ENCODE measurements at places on chromosomes 13 and 19.

- peak; percentile 21 for DNase-seq
Measured at GRCh38 chr13:41897126-41897525, 63.8 kb downstream of the VWA8 start.

DNA sequence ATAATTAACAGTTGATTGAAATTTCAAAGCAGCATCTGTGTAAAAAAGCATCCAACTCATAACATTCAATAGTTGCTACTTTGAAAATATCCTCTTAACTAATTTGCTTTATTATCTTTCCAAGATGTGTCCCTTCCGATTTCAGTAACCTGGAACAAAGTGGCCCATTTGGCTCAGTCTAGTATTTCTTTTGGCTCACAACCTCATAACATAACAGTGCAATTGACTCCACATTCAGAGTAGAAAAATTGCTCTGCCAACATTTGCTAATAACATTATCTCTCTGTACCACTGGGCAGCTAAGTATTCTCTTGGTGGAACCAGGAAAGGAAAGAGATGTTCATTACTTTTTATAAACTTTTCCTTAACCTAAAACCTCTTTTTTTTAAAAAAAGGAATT lies 571.1 kb upstream of the ARGLU1 start:
- no peak for DNase-seq

DNA sequence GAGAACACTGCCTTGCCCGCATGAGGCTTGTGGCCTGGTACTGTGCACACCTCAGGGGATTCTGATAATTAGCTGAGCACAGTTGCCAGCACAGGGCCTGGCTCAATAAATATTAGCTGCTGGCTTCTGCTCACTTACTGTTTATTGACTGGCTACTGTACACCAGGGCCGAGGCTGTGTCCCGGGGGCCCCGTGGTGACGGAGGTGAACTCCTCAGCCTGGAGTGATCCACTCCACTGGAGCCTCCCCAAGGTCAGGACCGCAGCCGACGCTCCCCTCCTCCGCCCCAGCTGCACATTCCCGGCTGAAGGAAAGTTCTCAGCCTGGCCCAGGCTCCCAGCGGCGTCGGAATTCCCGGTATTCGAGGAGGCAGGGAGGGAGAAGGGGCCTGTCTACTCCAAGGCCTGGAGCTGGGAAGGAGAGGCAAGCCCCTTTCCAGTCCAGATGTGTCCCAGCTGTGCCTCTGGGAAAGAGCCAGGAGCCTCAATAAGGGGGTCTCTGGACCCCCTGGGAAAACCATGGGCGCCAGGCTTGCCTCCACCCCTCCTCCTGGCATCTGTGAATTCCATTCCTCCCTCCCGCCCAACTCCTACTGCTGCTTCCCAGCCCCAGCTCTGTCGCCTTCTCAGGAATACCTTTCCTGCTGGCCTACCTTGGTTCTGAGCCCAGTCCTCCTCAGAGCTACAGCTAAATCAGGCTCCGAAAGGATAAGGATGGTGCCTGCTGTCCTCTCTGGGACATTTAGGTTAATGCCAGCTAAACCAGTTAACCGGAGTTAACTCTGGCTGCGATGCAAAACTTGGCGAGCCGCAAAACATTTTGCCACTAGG lies 7.3 kb downstream of the RPS16 start:
- DNase-seq, result peak; percentile 89

DNA sequence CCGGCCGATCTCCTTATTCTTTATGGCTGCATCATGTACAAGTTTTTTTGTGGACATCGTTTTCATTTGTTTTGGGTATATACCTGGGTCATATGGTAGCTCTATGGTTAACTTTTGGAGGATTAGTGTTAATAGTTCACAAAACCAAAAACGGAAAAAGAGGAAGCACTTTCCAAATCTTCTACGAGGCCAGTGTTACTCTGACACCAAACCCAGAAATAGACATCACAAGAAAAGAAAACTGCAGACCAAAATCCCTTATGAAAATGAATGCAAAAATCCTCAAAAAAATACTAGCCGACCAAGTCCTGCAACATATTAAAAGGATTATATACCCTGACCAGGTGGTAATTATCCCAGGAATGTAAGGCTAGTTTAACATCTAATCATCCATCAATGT lies 29.8 kb downstream of the ADGRE2 start:
- no peak for DNase-seq

GRCh38 chr19:39064405-39064804 lies 19.8 kb upstream of the ACP7 start:
- no peak for DNase-seq

GRCh38 chr19:18493440-18494266 lies 28.2 kb downstream of the ELL start:
- DNase-seq, result no peak

GRCh38 chr13:36344886-36345437 lies 1.2 kb downstream of the SPART start:
- peak; percentile 38 for DNase-seq

DNA sequence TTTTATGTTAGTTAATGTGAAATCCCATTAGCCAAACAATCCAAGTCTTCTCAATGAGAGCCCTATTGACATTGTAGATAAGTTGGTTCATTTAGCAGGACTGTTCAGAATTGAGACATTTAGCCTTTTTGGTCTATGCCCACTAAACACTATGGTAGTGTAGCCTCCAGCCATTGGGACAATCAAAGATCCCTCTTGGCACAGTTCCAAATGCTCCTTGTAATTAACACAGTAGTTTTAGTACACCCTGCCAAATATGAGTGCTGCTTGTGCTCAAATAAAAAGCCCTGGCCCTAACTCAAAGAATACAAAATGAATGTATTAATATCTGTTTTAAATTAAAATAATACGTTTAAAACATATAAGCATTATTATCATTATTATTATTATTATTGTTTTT lies 15.4 kb upstream of the FAM216B start:
- DNase-seq, result no peak

GRCh38 chr13:32001154-32001768 lies 30.3 kb upstream of the FRY start:
- DNase-seq, result peak; percentile 58

- no peak for DNase-seq
Measured at GRCh38 chr13:28421676-28422410, 73.1 kb downstream of the FLT1 start.

DNA sequence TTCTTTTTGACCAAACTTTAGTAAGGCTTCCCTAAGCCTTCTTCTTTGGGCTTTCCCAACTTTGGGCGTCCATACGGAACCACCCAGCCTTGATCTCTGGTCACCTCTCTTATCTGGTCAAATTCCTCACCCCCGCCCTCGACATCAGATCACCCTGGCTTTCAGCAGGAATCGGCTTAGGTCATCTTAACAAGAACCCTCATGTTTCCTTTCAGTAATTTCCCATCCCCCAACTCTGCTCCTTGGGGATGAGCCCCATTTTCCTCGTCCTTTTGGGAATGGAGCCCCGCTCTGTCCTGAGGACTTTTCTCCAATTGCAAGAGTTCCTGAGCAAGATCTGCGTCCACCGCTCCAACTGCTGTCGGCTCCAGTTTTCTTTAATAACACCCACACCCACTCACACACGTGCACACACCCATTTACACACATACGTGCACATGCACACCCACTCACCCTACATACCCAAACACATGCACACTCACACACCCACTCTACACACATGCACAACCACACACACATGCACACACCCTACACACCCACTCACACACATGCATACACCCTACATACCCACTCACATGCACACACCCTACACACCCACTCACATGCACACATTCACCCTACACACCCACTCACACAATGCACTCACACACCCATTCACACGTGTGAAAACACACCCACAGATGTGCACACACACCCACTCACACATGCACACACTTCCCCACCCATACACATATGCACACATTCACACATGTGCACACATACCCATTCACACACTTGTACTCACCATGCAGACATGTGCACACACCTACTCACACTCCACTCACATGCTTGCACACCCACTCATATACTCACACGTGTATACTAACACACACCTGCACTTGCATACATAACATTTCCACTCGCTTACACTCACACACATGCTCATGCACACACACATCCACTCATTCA lies 87.0 kb upstream of the TM9SF2 start:
- DNase-seq, result no peak

- no peak for DNase-seq
Measured at GRCh38 chr19:55287361-55288079, 3.7 kb downstream of the BRSK1 start.

DNA sequence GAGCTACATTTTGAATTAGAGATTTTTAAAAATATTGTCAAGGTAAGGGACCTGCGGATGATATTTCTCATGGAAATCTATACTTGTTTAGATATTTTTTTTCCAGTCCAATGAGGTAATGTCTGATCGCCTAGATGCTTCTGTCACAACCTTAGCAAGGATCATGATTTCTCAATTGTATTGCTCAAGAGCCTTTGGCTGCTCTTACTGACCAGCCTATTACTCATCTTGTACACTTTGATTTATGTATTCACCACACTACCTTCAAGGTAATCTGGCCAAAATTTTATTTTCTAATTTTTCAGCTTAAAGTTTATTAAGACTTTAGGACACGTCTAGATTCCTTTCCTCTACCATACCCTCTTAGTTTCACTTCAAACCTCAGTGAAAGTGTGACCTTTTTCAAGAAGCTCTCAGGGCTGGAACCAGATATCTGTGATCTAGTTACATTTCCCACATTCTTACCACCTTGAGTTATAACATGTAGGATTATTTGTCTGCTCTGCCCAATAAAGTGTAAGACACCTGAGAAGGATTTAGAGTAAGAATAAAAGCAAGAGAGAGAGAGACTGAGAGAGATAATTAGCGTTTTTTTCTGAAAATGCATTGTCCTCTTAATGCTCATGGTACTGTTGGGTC lies 197.1 kb downstream of the ITGBL1 start:
- peak; percentile 91 for DNase-seq

DNA sequence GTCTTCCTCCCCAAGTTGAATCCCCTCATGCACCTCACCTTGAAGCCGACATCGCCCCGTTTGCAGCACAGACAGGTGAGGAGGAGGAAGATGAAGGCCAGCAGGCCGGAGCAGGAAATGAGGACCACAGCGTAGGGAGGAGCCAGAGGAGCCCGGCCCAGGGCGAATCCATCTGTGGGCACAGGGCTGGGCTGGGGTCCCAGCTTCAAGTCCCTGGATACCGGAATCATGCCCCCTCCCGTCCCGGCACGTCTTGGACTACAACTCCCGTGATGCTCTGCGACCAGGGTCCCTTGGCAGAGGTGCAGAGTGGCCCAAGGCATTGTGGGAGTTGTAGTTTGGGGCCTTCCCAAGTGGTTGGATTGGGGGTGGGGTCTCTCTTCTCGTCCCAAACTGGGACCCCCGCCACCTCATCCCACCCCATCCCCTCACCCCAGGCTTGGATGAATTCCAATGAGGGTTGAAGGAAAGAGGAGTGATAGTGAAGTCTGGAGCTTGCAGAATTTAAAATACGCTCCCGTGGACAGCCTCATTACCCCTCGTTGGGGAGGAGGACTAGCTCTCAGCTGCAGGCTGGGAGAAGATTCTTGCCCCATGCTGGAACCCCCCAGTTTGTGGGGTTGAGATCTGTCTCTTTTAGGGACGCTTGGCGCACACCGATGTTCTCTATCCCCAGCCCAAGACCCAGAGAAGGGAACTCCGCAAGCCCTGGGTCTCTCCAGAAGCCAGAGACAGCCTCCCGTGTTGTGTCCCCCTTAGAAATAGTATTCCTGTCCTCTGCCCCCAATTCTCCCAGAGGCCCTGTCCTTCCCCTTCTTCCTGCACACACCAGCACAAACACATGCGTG lies 990 bp downstream of the LMTK3 start:
- DNase-seq, result peak; percentile 46

DNA sequence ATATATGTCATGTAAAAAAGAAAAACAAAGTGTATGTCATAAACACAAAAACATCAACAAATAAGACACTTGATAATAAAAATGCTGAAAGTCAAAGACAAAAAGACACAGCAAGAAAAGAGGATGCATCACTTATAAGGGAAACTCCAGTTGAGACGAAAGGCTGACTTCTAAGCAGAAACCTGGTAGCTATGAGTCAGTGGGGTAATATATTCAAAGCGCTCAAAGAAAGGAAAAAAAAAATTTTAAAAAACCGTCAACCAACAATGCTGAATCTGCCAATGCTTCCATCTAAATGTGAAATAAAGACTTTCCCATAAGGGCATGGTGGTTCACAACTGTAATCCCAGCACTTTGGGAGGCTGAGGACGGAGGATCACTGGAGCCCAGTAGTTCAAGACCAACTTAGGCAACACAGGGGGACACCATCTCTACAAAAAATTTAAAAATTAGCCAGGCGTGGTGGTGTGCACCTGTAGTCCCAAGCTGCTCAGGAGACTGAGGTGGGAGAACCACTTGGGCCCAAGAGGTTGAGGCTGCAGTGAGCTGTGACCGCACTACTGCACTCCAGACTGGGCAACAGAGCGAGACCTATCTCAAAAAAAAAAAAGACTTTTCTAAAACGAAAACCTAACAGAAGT lies 24.0 kb downstream of the USP12 start:
- DNase-seq, result peak; percentile 19

DNA sequence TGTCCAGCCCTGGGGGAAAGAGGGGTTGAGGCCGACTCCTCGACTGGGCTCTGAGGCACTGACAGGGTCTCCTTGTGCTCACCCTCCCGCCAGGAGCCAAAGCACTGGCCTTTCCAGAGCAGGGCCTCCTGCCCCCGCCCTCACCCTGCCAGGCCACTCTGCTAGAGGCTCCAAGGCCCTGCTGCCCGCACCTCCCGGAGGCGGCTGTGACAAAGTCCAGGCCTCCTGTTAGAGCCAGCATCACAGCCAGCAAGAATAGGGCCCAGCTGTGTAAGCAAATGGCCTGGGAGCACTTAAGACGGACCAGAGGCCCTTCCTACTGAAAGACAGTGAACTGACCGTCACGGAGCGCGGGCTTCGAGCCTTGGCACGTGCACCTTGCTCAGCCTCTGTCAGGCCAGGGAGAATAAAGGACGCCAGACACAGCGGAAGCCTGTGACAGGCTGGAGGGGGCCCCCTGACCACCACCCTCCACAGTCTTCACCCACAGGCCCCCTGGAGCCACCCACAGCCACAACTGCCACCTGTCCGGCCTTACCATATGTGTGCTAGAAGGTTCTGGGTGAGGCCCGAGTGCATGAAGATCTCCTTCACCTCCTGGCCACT lies 50.9 kb downstream of the EPS15L1 start:
- DNase-seq, result no peak

DNA sequence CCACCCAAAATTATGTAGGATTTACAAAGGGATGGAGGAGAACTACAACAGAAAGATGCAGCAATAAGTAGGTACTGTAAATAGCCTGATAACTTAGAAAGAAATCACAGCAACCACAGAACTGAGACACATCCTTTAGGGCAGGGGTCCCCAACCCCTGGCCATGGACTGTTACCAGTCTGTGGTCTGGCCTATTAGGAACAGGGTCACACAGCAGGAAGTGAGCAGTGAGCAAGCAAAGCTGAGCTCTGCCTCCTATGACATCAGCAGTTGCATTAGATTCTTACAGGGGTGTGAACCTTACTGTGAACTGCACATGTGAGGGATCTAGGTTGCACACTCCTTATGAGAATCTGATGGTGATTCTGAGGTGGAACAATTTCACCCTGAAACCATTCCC lies 997.6 kb downstream of the DIAPH3 start:
- DNase-seq, result no peak

DNA sequence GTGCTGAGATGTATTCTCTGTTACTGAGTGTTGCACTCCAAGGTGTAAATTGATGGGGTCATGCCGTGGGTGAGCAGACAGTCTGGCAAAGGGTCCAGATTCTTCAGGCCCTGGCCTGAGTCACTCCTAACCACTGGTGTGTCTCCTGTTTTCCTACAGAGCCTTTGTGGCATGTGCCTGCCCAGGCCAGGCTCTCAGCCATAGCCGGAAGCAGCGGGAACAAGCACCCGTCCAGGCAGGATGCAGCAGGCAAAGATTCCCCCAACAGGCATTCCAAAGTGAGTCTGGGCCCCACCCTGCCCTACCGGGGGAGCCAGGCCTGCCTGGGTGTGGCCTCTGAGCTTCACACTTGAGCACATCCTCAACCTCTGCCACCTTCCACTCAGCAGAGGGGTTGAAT lies 61.9 kb downstream of the DPF1 start:
- DNase-seq, result no peak
